RPMI7951 (cell line): ENCODE measurements at places on chromosomes 12 and 14.

DNA sequence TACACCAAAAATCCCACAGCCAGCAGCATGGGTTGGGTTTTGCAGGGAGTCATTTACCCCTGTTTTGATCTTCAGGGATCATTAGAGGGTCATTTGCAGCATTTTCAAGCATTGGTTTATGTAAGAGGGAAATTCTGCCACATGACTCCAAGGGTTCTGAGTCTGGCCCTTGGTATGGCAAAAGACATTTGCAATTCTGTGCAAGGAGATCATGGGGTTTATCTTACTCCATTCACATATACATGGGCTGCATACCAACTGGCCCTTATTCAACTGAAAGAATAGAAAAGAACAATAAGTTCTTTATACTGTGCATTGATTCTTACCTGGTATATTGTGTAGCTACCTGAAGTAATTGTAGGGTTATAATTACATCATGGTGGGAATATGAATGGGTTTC is 13.7 kb downstream of the SIX4 start:
- DNase-seq: no peak

- no peak for DNase-seq
Measured at GRCh38 chr12:95615749-95616148, 64.5 kb upstream of the USP44 start.

DNA sequence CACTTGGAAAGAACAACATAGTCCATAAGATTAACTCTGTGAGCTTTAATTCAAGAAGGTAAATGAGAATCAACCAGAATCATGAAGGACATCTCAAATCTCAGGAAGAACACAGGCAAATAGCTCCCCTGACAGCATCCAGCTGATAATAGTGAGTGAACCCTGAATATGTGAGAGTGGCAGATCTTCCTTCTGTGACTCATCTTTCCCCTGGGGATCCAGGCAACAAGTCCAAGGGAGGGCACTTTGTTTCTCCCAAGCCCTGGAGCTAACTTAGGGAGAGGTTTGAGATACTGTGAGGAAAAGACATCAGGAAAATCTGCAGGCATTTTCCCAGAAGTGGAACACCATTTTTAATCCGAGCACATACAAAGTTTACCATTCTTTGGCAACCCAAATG is 763.9 kb upstream of the MGAT4C start:
- peak; percentile 0 for DNase-seq

DNA sequence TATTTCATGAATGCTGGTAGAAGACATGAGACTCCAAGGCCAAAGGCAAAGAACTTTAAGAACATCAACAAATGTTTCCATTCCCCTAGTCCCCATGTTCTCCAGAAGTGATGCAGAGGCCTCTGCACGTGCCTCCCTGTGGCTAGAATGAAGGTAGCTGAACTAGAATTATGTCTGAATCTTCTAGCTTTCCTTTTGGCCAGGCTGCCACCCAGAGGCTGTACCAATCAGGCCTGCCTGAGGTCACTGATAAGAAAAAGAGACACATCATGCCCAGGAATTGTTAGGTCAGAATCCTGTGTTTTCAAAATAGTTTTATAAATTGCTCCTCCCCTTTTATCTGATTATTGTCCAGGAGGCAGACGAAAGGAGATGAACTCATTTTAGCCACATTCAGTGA is 188.0 kb upstream of the SLC16A7 start:
- no peak for DNase-seq

- no peak for DNase-seq
Measured at GRCh38 chr12:53551889-53552291, 44.6 kb upstream of the NPFF start.
